ENCODE measurements at places on chromosomes 6 and 20.
A peak's percentile ranks its signal among the peaks of the same experiment; 100 is the strongest.

- no peak for DNase-seq
These were observed 286.2 kb downstream of the THBS2 start for GRCh38 chr6:168967281-168967925.

DNA sequence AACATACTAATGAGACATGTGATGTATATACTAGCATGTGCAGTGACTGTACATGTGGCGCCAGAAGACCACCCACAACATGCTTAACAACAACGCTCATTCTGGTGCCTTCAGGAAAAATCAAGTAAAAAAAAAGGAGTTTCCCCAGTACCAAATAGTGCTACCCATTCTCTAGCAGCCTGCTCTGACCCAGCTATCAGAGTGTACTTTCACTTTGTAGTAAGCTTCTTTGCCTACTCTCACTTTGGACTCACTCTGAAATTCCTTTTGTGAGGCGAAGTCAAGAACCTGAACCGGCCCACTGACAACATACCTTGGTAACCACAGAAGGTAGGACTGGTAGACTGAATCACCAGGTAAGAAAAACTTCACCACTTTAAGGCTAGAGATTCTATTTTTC, 1100.0 kb downstream of the GRIK2 start:
- DNase-seq = no peak

GRCh38 chr6:11815231-11815630, 36.6 kb upstream of the ADTRP start:
- no peak for DNase-seq

DNA sequence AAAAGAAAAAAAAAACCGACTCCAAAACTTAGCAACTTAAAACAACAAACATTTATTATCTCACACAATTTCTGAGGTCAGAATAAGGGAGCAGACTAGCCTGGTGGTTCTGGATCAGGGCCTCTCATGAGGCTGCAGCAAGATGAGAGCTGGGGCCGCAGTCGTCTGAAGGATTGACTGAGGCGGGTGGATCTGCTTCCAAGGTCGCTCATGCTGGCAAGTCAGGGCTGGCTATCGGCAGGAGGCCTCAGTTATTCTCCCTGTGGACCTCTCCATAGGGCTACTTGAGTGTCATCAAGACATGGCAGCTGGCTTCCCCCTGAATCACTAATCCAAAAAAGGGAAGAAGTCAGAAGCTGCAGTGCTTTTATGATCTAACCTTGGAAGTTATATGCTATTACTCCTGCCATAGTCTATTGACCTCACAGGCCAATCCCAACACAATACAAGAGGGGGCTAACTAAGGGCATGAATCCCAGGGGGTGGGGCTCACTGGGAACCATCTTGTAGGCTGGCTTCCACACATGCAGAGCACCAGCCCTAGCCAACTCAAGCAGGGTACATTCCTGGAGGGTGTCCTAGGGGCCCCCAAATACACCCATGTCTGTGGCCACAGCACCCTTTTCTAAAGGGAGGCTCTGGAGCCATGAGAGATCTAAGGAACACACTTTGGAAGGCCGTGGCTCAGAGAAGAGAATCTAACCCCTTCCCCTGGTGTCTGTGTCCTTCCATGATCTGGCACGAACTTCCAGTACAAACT, 11.3 kb downstream of the EBF4 start:
- no peak for DNase-seq

DNA sequence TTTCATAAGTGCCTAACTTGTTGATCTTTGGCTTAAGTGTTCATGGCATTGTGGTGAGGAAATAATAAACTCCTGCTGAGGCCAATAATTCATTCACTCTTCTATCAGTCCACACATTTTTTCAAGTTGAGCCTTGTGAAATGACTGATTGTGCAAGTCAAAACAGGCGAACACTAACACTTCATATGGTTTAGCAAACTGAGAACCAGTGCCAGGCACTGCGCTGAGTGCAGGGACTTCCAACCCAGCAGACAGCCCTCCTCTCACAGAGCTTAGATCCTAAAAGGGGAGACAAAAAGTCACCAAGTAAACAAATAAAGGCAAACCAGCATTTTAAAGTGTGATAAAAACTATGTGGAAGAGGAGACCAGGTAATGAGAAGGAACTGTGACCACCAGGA, 435.0 kb downstream of the PTPRT start:
- no peak for DNase-seq

DNA sequence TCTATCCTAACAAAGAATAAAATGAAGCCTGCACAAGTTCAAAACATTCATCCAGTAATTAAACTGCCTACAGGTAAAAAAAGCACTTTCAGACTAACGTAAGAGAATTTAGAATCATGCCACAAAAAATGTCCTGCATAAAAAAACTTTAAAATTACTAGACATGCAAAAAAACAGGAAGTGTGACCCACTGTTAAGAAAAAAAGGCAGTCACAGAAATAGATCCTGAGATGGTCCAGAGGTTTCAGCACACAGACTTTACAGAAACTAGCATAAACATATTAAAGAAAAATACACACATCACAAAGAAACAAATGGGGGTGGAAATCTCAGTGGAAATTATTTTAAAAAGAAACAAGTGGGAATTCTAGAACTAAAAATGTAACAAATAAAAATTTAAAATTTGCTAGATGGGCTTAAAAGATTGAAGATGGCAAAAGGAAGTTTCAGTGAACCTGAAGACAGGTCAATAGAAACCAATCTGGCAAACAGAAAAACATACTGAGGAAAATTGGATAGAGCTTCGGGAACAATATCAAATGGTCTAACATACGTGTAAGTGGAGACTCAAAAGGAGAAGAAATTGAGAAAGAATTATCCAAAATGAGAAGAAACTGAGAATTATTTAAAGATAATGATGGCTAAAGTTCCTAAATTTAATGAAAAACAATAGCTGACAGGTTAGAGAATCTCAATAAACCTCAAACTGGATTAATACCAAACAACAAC, 3.4 kb upstream of the ZNF133 start:
- DNase-seq = no peak

DNA sequence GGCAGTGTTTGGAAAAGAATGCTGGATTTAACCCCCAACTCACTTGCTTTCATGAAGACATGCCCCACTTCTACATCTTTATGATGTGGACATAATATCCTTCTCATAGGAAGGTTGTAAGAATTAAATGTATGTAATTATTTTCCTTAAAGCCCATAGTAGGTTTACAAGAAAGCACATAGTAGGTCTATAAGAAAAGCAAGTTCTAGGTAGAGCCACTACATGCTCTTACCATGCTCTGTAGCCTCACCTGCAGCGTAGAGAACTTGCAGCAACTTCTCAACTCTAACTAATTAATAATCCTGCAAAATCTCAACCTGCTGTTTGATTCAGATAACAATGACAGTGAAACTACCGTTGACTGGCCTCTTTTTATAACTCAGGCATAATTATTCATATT, 288.4 kb downstream of the TSHZ2 start:
- DNase-seq = no peak

- no peak for DNase-seq
These were observed 183.0 kb upstream of the QKI start for GRCh38 chr6:163231356-163232014.

DNA sequence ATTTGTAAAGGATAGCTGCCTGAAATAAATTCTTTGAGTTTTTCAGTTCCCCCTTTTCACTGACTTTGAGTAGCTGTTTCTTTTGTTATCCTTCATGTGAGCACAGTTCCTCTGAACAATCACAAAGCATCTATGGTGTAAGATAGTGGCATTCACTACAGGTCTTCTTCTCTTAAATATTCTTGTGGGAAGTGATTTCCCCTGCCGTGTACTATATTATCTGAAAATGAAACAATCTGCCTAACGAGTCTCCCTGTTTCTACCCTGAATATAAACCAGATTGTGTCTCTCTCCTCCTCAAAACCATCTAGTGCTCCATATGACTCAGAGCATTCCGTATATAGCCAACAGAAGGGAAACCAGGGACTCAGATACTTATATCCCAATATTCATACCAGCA, 380.1 kb upstream of the SOX4 start:
- DNase-seq = no peak

- no peak for DNase-seq
These were observed 74.6 kb downstream of the DTD1 start for GRCh38 chr20:18662279-18663040.

DNA sequence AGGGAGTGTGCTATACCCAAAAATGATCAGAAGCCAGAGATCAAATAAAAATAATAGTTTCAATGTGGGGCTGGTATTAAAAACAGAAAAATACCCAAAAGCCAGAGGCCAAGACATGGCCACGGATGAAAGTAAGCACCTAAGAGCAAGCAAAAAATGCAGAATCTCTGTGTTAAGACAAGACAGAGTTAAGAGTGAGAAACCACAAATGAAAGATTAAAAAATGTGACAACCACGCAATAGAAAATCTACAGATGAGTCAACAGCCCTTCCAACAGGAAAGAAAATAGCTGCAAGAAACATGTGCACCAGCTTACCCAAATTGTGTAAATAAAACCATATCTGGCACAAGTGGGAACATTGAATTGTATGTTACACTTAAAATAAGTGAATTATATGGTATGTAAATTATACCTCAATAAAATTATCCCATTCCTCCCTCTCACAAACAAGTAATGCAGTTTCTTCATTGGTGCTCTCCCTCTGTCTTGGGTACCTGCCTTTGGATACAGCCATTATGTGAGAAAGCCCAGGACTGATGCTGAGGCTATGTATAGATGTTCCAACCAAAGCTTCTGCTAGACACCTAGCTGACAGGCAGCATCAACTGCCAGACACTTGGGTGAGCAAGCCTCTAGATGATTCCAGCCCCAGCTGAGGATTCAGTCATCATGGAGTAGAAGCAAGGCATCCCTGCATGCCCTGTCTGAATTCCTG, 55.3 kb upstream of the UFL1 start:
- no peak for DNase-seq

- DNase-seq = no peak
These were observed 8.1 kb upstream of the GINM1 start for GRCh38 chr6:149558029-149558428.

- DNase-seq = no peak
These were observed 96.6 kb upstream of the FKBP1C start for GRCh38 chr6:63114610-63115211.

GRCh38 chr6:99512033-99512432, 3.2 kb downstream of the USP45 start:
- DNase-seq = no peak

DNA sequence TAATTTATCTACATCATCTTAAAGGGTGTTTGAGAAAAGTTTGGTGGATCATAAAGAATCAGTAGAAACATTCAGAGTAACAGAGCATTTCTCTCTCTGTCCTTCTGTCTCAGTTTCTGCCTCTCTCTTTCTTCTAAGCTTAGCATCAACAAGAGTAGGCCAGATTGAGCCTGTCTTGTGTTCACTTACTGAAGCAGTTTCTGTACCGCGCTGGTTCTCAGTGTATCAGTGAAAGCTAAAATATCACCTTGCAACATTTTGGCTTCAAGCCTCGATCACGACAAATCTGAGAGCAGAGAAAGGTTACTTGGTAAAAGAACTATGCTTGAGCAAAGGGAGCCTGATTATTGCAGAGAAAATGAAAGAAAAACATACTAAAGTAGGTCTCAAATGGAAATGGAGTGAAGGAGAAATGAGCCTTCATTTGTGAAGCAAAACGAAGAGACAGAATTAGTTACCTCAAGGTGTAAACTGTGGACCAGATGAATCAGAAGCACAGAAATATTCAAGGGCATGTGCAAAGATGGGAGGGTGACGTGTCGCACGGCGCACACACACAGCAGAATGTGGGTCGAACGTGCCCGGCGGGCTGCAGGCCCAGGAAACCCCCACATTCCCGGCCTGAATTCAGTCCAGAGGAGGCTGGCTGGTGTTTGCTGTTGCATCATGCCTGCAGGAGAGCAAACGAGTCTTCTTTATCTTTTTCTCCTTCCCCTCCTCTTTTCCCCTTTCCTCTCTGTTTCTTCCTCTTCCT, 509.3 kb downstream of the QKI start:
- DNase-seq = no peak

DNA sequence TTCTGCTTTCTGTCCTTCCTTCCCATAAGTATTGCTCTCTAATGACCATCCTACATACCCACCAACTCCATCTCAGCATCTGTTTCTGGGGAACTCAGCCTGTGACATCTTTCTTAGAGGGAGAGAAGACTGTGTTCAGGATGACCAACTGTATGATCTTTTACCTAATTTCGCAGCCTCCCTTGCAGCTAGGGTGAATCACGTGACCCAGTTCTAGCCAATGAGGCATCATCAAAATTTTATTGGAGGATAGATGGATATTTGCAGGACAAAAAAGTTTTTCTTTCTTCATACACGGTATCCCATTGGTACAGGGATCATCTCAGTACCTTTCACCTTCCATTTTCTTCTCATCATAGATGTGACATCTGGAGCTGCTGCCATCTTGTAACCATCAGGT, 14.4 kb upstream of the MC3R start:
- DNase-seq = no peak

- no peak for DNase-seq
These were observed 335.3 kb downstream of the CD83 start for GRCh38 chr6:14452567-14453527.

DNA sequence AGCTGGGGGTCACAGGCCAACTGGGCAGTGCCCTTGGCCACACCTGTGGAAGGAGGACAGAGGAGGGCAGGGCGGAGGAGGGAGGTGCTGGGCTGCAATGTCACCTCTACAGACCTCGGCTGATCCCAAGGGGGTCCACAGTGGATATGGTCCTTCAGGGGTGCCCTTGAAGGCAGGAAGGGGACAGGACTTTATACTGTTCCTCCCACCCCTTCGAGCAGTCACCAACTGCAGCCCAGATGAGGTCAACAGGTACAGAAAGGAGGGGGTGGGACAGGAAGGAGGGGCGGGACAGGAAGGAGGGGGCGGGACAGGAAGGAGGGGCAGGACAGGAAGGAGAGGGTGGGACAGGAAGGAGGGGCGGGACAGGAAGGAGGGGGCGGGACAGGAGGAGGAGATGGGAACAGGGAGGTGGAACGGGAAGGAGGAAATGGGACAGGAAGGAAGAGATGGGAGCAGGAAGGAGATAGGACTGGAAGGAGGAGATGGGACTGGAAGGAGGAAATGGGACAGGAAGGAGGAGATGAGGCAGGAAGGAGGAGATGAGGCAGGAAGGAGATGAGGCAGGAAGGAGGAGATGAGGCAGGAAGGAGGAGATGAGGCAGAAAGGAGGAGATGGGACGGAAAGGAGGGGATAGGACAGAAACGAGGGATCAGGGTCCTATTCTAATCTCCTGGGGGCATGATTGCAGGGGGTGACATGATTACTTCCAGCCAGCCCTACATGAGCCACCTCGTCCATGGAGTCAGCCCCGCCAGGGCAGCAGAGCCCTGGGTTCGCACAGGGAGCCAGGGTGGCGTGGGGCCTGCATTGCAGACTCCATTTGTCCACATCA, 19.4 kb upstream of the MRGBP start:
- peak; percentile 45 for DNase-seq
